Stomach (tissue), 19 donors: ENCODE measurements at places on chromosomes 2 and 18. TPM values are rescaled to one million over a fixed set of nuclear protein-coding genes. Genes with fewer than 3 reads are reported as not detected.

- DNase-seq, result no peak
Observed at GRCh38 chr18:70355620-70356385, 67.0 kb downstream of the SOCS6 start.

The CFC1 gene
- not detected for total RNA-seq

DNA sequence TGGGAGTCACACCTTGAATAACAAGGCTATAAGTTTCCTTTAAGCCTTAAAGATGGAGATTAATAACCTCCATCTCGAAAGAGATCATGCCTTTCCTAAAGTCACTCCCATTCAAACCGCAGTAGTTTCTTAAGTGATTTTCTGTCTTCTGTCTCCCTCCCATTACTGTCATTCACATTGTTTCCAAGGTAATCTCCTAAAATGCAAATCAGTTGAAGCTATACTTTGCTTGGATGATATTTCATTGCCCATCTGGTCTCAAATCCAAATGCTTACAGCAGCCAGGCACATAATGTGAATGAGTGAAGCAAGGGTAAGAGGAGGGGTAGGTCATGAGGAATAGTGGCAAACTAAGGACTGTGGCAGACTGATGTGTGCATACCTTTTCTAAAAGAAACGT is 116.4 kb downstream of the CCDC141 start:
- no peak for DNase-seq

The MALL gene
- 2.3 TPM for total RNA-seq

The HNMT gene
- total RNA-seq, result 145 TPM

The DOK6 gene
- total RNA-seq, result 2.0 TPM

GRCh38 chr2:111161971-111162370 is 41.3 kb downstream of the BCL2L11 start:
- DNase-seq, result peak; percentile 67

The DUSP19 gene
- total RNA-seq, result 19.6 TPM

The COL3A1 gene
- total RNA-seq, result 174 TPM

DNA sequence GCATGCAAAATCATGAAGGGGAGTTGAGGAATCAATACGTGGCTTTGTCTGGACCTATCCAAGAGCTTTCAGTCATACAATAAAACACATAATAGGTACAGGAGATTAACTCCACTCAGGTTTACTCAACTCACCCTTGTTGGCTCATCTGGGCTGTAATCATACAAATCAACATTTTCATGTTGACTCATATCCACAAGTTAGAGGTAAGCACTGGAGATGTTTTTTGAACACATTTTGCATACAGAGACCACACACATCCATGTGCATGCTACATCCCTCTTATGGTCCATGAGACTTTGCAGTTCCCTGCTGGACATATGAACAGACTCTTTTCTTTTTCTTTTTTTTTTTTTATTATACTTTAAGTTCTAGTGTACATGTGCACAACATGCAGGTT is 336.9 kb upstream of the PIK3C3 start:
- no peak for DNase-seq

- no peak for DNase-seq
Observed at GRCh38 chr2:138210487-138210886, 246.2 kb downstream of the HNMT start.

GRCh38 chr2:96207774-96208142 is 869 bp downstream of the STARD7 start:
- no peak for DNase-seq

DNA sequence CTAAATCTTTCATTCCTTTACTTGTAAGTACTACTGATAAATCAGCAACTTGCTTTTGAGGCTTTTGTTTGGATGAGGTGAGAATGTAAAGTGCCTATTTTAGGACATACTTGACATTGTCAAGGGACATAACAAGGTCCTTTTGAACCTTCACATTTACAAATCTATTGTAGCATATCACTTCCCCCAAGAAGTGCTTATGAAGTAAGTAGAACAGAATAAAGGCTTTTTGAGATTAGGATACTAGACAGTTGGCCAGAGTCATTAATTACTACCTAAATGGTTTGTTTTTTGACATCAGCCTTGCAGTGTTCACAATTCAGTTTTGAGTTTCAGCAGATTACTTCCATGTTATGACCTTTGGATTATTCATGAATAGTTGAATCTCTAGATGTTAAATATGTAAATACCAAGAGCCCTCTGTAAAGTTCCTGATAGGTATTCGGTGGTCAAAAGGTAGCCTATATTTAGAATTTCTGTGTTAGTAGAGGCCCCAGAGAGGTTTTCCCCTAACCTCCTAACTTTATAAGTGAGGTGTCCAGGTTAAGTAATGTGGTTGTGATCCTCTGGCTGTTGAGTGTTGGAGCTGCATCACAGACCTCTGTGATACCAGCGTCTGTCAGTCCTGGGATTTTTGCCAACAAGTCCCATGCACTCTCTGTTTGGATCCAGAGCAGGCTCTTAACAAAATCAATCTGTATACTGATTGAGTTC is 67.2 kb downstream of the LCLAT1 start:
- DNase-seq, result no peak

DNA sequence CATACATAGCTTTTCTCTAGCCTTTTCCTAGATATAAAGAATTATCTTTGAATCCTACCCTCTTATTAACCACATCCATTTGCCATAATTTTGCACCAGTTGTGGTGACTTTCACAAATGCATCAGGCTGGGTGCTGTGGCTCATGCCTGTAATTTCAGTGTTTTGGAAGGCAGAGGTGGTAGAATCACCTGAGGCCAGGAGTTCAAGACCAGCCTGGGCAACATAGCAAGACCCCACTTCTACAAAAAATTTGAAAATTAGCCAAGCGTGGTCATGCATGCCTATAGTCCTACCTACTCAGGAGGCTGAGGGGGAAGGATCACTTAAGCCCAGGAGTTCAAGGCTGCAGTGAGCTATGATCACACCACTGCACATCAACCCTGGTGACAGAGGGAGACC is 672.4 kb upstream of the CHAC2 start:
- no peak for DNase-seq

DNA sequence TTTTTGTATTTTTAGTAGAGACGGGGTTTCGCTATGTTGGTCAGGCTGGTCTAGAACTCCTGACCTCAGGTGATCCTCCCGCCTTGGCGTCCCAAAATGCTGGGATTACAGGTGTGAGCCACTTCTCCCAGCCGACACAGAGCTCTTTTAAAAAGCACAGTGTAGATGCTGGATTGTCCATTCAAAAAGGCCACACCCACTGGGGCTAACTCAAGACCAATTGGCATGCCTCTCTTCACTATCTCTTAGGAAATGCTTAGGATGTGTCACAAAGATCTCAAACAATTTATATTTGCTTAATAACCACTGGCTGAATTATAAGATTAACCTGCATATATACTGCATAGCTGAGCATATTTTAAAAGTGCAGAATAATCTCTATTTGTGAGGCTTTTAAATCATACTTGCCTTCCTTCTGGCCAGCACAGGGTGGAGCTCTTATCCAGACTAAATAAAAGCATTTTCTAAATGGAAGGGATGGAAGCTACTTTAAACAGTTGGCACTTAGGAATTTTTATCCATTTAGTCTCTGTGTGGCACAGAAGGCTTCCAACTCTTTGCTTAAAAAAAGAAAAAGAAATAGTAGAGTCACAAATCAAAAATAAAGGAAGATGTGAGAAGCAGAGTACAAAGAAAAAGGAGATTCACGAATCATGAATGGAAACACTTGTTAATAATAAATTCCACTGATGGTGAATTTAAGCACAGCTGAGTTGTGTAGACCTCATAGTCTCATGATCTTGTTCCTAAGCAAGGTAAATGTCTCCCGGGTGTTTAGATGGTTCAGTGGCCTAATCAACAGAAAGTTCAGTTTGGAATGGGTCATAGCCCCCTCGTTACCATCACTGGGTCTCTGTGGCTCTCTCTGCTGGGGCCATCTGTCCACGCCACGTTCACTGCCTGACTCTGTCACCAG is 22.4 kb downstream of the CRYGD start:
- DNase-seq, result no peak

The GPR55 gene
- not detected for total RNA-seq

DNA sequence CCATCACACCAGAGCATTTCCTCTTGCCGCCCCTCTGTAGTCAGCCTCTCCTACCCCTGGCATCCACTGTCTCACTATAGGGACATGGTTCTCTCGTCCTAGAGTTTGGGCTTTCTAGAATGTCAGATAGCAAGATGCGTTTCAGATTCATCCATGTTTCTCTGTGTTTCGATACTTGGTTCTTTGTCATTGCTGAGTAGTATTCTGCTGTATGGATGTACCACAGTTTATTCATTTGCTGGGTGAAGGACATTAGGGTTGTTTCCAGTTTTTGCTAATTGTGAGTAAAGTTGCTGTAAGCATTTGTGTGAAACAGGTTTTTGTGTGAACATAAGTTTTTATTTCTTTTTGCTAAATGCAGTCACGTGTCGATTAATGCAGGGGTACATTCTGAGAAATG is 3.8 kb downstream of the ZNF532 start:
- DNase-seq, result no peak

The NOP58 gene
- 126 TPM for total RNA-seq

DNA sequence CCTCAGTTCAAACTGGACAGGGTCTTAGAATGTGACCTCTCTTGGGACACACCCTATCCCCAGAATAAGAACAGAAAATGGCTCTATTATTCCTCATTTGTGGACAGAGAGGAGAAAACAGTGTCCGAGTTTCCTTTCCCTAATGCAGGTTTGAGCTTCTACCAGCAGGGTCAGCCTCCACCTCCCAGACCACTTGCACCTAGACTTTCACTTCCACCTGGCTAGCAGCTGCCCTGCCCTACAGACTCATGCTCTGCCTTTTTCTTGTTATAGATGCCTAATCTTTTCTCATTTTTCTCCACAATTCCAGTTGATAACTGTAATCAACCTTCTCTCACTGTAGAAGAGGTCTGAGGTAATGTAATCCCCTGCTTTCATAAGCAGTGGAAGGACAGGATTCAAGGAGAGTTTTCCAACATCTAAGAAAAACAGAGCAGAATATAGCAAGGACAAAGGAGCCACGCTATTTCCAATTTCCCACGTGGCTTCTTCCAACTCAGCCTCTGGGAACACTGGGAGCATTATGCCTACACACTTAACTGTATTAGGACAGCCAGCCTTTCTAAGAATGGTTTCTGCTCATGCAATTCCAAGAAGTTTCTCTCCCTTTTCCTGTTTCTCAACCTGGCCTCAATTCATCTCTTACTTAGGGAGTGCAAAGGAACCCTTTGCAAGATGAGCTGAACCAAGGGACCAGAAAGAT is 239.8 kb downstream of the BCL11A start:
- DNase-seq, result no peak

- no peak for DNase-seq
Observed at GRCh38 chr18:47975701-47976100, 45.2 kb upstream of the SMAD2 start.

The FAM110C gene
- 16.8 TPM for total RNA-seq

The UNC50 gene
- total RNA-seq, result 71.4 TPM

The RTP5 gene
- not detected for total RNA-seq

The C2orf81 gene
- not detected for total RNA-seq

DNA sequence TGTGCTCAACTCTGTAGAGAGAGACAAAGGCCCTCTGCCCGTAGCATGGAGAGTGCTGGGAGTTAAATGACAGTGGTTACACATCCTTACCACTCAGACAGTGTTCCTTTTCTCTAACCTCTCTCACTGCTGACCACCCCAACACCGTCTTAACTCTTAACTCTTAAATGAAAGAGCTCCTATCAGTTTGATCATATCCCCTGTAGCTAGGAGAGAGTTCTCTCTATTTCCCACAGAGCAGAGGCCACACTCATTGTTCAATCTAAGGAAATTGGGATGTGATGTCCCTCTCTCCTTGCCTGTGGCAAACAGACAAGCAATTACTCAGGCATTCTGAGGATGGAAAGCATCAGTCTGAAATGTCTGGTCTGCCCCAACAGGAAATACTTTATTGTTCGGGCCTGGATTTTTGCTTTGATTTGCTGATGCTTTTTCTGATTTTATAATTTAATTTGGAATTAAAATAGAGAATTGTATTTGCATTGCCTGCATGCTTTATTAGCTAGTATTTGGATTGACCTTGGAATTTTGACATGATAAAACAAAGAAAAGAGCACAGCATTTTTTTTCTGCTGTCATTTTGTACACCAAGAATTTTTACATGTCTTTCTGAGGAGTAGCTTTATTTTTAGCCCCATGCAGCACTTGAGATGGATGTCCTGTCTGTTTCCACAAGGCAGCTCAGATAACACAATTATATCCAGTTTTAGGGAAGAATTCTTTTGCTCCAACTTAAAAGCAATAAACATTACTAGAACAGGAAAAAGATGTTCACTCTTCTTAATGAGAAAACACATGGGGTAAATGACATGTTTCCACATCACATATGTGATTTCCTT is 27.7 kb upstream of the IER3IP1 start:
- DNase-seq, result no peak

- DNase-seq, result no peak
Observed at GRCh38 chr2:149068225-149068995, 29.9 kb downstream of the LYPD6B start.
